CD8-positive, alpha-beta memory T cell (primary cell): ENCODE measurements at places on chromosomes 6 and 20. TPM values are rescaled to one million over a fixed set of nuclear protein-coding genes. Genes with fewer than 3 reads are reported as not detected.

PBOV1 gene
- not detected for polyA plus RNA-seq

- no peak for DNase-seq
These were observed 15.7 kb upstream of the AKAP12 start for GRCh38 chr6:151224076-151224475.

- DNase-seq = peak; percentile 13
These were observed 10.2 kb downstream of the UBE3D start for GRCh38 chr6:83055366-83055964.

GRCh38 chr6:26321005-26321404, 44.0 kb upstream of the BTN3A2 start:
- DNase-seq = no peak

PHACTR3 gene
- not detected for polyA plus RNA-seq

AVP gene
- not detected for polyA plus RNA-seq

GRCh38 chr20:39429726-39430125, 467.6 kb downstream of the DHX35 start:
- DNase-seq = no peak

DNA sequence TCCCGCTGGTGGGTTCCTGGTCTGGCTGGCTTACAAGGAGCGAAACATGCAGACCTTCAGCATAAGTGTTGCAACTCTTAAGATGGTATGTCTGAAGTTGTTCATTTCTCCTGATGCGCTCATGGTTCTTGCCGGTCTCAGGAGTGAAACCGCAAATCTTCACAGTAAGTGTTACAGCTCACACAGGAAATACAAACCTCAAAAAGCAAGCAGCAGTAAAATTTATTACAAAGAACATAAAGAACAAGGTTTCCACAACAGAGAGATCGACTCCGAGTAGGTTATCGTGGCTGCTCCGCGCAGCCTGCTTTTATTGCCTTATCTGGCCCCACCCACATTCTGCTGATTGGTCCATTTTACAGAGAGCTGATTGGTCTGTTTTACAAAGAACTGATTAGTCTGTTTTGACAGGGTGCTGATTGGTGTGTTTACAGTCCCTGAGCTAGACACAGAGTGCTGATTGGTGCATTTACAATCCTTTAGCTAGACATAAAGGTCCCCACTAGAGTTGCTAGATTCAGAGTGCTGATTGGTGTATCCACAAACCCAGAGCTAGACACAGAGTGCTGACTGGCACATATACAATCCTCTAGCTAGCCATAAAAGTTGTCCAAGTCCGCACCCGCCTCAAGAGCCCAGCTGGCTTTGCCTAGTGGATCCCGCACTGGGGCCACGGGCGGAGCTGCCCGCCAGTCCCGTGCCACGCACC, 39.2 kb downstream of the TRIM27 start:
- DNase-seq = peak; percentile 48

GRCh38 chr6:155452576-155452975, 3.1 kb downstream of the NOX3 start:
- DNase-seq = no peak

DNA sequence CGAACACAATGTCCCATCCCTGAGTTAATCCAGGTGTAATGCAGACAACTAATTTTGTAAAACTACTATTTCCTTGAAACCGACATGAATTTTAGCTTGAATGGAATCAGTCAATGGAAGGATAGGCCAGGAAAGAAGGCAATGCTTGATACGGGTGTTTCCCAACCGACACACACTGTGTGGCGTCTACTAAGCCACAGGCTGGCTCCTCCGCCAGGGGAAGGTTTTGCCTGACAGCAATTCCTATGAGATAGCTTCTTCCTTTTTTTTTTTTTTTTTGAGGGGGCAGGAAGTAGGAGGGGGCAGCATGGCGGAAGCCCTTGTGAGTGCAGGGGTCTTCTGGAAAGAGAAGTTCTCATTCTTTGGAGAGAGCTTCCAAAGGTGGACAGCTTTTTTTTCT, 12.0 kb upstream of the LAMA4 start:
- no peak for DNase-seq

GRCh38 chr20:7926323-7926722, 13.9 kb downstream of the HAO1 start:
- no peak for DNase-seq

- no peak for DNase-seq
These were observed 2.0 kb downstream of the COL9A3 start for GRCh38 chr20:62818592-62819493.

CTAGE9 gene
- not detected for polyA plus RNA-seq

GRCh38 chr6:151111670-151112069, 128.1 kb upstream of the AKAP12 start:
- no peak for DNase-seq

DNA sequence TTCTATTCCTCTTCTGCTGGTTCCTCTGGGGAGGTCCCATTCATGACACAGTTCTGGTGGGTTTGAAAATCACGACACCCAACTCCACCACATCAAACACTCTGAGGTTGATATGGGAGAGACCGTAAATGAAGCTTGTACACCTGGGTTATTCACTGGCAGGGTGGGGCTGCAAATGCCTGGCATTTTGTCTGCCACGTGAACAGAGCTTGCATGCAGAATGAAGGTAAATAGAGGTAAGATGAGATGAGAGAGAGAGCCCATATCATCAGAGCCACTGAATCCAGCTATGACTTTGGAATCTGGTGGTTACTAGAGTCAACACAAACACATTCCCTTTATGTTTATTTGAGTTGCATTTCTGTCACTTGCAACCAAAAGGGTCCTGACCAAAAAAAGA, 97.4 kb downstream of the BANF2 start:
- DNase-seq = no peak

PPP1R16B gene
- polyA plus RNA-seq = 40.2 TPM

COX4I2 gene
- polyA plus RNA-seq = not detected

GRCh38 chr20:60246751-60247150, 288.5 kb downstream of the CDH26 start:
- DNase-seq = no peak

GRCh38 chr6:33297956-33298772, 578 bp downstream of the RGL2 start:
- DNase-seq = peak; percentile 62

- DNase-seq = no peak
These were observed 114.0 kb upstream of the LAMP5 start for GRCh38 chr20:9400171-9401025.

MUC22 gene
- polyA plus RNA-seq = not detected

CRIP3 gene
- not detected for polyA plus RNA-seq

- DNase-seq = no peak
These were observed 83.9 kb downstream of the SOD2 start for GRCh38 chr6:159608961-159609651.

CNBD2 gene
- polyA plus RNA-seq = 9.5 TPM

DNA sequence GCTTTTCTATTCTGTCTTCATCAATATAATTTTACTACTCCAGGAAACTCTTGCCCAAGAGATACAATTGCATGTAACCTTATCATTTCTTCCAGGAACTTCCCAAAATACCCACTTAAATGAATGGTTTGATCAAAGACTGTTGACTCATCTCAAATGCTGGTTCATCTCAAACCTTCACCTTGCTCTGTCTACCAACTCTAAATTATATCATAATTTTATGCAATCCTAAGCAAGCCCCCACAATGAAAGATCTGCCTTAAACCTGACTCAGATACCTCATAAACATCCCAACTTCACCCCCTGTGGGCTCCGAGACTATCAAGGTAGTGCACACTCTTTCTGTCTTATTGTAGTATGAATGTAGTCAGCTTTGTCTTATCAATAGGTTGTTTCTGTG, 65.5 kb upstream of the GCM1 start:
- DNase-seq = no peak

RBM38 gene
- polyA plus RNA-seq = 94.4 TPM

DNA sequence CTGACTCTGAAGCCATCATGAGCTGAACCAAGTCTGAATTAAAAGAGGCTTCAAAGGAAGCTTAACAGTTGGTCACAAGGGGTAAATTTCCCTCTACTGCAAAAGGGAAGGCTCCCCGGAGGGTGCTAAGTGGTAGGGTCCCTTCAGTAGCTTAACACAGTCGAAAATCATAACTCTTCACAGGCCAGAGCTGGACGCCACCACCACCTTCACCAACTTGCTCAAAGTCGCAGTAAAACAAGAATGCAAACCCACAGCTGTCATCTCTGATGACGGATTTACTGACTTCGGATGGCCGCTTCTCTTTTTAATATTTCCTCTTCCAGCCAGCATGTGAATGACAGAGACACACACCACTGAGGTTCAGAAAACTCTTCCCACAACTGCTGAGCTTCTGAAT, 144.7 kb upstream of the FBXL4 start:
- no peak for DNase-seq

DNA sequence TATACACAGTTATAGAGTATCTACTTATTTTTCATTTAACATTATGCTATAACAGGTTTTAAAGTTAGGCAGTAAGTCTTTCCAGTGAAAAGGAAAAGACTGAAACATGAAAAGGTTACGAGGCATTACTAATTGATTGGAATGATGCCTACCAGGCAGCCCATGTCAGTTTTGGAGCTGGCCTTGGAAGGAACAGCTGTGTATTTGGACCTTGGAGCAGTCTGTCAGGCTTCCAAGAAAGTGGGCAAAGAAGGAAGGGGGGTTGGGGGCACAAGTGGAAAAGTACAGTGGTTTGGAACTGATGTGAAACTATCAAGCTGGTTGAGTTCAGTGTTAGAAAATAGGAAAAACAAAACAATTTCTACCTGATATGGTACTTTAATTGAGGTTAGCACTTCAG, 41.7 kb downstream of the SLC16A10 start:
- DNase-seq = no peak

GNMT gene
- polyA plus RNA-seq = not detected
